ENCODE measurements at places on chromosomes 6 and 20.

DNA sequence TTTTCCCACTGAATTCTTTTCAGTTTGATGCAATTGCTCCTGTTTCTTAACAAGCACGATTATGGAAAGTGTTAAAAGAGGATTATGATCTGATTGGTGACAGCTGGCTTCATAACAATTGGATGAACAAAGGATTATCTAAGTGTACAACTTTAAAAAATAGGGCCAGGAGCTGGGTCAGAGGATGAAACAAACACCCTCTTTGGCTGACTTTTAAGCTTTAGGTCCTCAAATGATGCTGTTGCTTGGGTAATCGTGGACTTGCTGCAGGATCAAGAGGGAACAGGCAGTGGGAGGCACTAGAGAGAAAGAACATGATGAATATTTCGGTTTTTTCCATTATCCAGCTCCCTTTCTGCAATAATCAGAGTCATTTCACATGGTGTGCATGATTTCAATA, 35.5 kb upstream of the TMX4 start:
- DNase-seq = no peak

DNA sequence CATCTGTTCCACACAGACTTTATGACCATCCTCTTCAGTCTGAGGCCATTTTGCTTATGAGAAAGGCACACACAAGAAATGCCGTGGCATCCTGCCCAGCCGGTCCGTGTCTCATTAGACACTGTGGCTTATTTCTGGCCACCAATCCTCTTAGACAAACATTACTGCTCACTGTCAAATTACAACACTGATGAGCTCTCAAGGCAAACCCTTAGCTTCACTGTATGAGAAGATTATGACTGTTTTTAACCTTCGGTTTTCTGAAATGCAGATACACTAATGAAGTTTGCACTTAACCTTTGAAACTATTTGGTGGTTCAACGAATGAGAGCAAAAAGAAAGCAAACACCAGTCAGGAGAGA, 50.5 kb upstream of the DST start:
- no peak for DNase-seq

DNA sequence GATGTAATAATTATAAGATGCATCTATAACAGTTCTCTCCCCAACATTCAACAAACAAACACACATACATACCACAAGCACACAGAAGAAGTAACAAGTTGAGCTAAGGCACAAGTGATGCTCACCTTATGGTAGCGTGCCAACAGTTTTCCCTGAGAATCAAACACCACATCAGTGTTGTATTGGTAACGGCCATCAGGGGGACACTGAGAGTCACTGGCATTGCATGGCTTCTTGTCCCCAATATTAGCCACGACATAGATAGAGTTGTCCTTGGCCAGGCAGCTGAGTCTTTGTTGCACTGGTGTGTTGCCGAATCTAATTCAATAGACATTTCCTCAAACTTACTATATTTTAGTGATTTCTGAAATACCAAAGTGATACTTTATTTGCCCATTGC, 14.8 kb upstream of the VNN1 start:
- no peak for DNase-seq

DNA sequence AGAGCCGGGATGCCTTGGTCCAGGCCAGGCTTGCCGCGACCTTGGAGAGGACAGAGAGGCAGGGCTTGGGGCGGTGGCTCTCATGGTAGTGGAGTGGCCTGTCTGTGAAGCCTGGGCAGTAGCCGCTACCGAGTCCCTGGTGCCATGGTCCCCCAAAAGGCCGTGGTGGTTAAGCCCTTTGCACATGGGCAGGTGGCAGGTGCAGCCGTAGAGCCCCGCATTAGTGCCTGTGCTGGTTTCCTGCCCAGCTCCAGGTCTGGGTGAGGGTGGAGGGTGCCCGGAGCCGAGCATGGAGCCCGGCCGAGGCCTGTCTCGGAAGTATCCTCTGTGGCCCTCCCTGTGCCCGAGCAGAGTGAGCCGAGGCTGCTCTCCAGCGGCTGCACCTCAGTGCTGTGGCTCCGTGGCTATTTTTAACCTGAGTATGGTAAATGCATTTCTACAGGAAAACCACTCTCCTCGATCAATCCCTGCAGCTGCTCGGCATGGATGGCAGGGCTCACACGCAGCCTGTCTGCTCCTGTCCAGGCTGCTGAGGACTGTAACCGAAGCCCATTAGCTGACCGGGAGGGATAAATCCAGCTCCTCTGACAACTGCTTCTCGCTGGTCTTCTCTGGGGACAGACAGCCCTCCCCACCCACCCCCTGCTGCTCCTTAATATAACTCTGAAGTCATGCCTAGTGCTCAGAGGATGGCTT, 36.3 kb upstream of the GATA5 start:
- no peak for DNase-seq

GRCh38 chr20:3461211-3461771, 9.5 kb upstream of the ATRN start:
- DNase-seq = no peak

DNA sequence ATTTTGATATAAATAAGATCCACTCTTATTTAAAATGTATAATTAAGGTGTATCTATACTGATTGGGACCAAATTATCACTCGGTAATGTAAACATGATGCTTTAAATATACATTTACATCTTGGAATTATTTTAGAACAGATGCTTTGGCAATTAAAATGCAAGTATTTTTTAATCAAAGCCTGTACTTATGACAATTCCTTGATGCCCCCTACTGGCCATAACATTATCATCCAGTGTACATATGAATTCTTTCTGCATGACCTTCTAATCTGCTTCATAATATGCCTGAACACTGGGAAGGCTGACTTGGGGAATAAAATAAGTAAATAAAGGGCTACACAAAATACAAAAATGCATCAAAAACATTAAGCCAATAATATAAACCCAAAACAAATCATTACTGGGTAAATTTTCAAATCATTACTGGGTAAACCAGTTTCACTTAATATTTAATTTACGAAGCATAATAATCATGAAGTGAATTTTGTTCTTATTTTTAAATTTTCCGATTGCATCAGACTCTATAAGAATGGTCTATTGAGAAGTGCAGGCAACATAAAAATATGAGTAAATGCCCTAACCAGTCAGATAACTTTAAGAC, 65.1 kb downstream of the CGA start:
- no peak for DNase-seq

- DNase-seq = no peak
These were observed 336.0 kb downstream of the SYNE1 start for GRCh38 chr6:152301021-152301764.
